Activated naive CD8-positive, alpha-beta T cell treated with anti-CD3 and anti-CD28 coated beads, Interleukin-2, amount 50 U/mL, for 24 hours (primary cell): ENCODE measurements at places on chromosomes 7 and 10.
A peak's percentile ranks its signal among the peaks of the same experiment; 100 is the strongest.

DNA sequence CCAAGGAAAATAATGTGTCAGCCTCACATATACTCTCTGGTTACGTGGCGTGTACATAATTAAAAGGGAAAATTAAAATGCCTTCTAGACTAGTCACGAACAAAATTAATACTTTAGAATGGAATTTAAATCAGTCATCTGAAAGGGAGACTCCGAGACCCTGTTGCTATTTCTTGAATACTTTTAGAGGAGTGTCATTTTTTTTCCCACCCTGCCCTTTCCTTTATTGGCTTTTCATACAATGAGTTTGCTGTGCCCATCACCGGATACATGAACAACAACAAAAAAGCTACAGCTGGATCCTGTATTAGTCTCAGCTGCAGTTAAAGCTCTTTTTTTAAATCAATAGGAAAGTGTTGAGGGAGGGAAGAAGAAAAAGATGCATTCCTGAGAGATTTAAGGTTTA, 20.1 kb downstream of the CYTH3 start:
- H3K27me3 ChIP-seq, result peaks cover 11% of the 10 kb centered on the region
- H3K36me3 ChIP-seq, result no peaks in the 10 kb centered on the region
- no peak overlapping the region for H3K27ac ChIP-seq
- H3K4me3 ChIP-seq, result no peak overlapping the region

- H3K27me3 ChIP-seq, result peaks cover 49% of the 10 kb centered on the region
- H3K4me1 ChIP-seq, result no peaks in the 10 kb centered on the region
- DNase-seq, result peak; percentile 68
Measured at GRCh38 chr7:100655908-100656674, at the start of gene ACTL6B. Gene ACTL6B, minus strand, starts transcription at chr7:100656448. Its CDS starts 94 bp downstream, at chr7:100656354.

DNA sequence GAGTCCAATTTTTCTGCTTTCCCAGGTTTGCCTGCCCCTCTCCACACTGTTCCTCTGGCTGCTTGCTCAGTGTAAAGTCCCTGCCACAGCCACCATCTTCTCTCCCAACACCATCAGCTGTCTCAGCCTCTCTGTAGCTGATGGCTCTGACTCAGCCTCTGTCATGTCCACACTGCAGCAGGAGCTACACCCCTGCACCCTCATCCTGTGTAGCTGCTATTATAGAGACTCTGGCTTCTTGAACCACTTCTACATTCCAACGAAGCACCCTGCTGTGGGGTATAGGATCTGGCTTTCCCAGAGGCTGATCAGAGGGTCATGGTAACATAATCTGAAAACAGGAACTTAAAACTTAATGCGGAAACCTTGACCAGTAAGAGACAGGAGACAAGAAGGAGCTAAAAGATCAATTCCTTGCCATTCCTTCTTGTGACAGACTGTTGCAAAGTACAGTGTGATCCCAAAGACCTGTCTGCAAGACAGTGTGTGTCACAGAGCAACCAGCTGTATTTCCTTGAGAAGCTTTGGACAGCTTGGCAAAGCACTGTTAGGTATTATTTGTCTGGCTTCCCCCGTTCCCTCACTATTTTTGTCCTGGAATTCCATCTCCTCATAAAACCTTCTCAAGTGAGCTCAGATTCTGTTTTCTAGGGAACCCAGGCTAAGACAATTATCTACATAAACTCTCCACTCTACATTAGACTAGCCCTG, 42.3 kb downstream of the NRCAM start:
- peak overlapping the region; percentile 3 for H3K27ac ChIP-seq
- DNase-seq, result no peak
- H3K4me1 ChIP-seq, result peaks cover 52% of the 10 kb centered on the region
- H3K27me3 ChIP-seq, result peaks cover 9% of the 10 kb centered on the region
- H3K4me3 ChIP-seq, result no peak overlapping the region

DNA sequence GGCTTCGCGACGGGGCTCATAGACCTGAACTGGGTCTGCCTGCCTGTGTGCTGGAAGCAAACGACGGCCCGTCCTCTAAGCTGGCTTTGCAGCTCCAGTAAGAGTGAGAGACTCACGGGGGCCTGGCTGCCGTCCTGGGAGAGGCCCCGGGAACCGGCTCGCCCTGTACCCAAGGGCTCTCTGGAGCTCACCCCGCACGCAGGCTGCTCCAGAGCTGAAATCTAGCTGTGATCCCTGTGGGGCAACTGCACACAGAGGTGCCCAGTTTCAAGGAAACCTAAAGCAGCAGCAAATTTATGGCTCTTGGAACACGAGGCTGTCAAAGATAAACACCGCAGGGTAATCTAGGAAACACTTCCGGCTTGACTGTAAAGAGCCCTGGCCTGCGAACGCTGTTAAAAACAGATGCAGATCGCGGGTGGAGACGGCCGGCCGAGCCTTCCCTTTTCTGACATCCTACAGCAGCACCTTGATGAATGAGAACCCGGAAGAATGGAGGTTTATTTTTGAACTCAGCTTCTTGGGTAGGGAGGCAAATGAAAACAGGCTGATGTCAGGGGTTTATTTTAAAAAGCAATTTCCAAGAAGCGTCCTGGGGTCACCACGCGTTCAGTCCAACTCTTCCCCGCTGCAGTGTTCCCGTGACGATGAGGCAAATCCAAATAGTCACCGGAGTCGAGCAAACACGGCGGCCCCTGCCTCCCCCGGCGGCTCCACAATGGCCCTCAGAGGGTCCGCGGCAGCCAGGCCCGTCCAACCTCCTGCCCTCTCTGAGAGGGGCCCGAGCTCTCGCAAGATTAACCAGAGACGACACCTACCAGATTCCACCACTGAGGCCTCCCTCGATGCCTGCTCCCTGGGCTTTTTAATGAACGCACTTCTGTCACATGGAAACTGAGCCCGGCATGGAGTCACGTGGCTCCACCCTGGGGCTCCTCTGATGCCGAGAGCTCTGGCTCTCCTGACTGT, 29.6 kb downstream of the AMZ1 start:
- no peak for DNase-seq
- peaks cover 25% of the 10 kb centered on the region for H3K27me3 ChIP-seq
- H3K36me3 ChIP-seq, result peaks cover 2% of the 10 kb centered on the region
- H3K4me1 ChIP-seq, result peaks cover 73% of the 10 kb centered on the region

DNA sequence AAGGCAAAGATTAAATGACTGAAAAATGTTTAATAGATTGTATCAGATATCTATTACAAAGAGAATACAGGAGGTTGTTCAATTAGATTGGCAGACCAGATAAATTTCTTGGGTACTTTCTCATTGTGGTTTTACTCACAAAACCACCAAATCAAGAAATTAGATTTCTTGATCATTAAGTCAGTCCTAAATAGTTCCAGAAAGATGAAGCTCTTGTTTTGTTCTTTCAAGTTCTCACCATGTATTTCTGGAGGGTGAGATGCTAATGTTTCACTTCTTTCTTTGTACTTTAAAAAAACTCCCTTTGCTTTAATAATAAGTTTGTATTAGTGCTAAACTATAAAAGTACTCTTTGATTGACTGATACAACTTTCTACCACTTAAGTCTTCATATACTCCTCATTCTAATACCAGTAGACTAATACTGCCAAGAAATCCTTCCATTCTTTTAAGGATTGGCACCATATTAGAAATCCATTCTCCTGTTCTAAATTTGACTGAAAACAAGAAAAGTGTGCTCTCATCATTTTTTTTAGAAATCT, 69.4 kb downstream of the RNF133 start:
- H3K4me3 ChIP-seq, result no peak overlapping the region
- no peaks in the 10 kb centered on the region for H3K36me3 ChIP-seq
- H3K4me1 ChIP-seq, result no peaks in the 10 kb centered on the region
- H3K27ac ChIP-seq, result no peak overlapping the region
- H3K27me3 ChIP-seq, result no peaks in the 10 kb centered on the region

DNA sequence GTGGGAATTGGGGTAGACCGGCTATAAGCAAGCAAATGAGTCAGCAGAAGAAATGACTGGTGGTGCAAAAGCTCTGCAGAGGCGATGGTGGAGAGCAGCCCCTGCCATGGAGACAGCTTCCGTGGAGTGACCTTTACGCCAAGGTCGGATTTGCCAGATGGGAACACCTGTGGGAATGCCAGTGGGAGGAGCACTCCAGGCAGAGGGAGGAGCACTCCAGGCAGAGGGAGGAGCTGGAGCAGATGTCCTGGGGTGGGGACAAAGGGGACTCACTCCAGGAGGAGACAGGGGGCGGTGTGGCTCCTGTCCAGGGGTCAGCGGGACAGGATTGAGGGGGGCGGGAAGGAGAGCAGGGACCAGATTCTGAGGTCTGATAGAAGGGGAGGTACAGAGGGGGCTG, 258.8 kb upstream of the CTBP2 start:
- H3K27ac ChIP-seq, result no peak overlapping the region
- no peak for DNase-seq
- H3K27me3 ChIP-seq, result no peaks in the 10 kb centered on the region
- no peaks in the 10 kb centered on the region for H3K4me1 ChIP-seq
- H3K4me3 ChIP-seq, result no peak overlapping the region

- H3K36me3 ChIP-seq, result no peaks in the 10 kb centered on the region
- peaks cover 6% of the 10 kb centered on the region for H3K4me1 ChIP-seq
- H3K27me3 ChIP-seq, result no peaks in the 10 kb centered on the region
Measured at GRCh38 chr7:117062300-117062699, 109.0 kb downstream of the ST7 start.

DNA sequence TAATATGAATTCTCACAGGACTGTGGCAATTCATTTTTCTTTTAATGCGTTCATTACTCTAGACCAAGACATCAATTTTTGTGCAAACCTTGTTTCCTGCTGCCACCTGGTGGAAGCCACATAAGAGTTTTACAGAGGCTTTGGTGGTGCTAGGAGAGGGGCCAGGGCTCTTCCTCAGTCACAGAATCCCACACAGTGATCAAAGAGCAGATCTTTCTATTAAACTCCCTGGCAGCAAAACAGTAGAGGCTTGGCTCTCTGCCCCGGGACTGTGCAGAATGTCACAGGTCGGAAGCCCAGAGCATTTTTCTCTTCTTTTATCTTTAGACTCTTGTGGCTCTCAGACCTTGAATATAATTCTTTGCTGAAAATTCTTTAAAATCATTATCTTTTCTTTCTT, 506.4 kb upstream of the C7orf33 start:
- no peaks in the 10 kb centered on the region for H3K27me3 ChIP-seq
- no peak overlapping the region for H3K27ac ChIP-seq
- DNase-seq, result peak; percentile 9
- no peak overlapping the region for H3K4me3 ChIP-seq

DNA sequence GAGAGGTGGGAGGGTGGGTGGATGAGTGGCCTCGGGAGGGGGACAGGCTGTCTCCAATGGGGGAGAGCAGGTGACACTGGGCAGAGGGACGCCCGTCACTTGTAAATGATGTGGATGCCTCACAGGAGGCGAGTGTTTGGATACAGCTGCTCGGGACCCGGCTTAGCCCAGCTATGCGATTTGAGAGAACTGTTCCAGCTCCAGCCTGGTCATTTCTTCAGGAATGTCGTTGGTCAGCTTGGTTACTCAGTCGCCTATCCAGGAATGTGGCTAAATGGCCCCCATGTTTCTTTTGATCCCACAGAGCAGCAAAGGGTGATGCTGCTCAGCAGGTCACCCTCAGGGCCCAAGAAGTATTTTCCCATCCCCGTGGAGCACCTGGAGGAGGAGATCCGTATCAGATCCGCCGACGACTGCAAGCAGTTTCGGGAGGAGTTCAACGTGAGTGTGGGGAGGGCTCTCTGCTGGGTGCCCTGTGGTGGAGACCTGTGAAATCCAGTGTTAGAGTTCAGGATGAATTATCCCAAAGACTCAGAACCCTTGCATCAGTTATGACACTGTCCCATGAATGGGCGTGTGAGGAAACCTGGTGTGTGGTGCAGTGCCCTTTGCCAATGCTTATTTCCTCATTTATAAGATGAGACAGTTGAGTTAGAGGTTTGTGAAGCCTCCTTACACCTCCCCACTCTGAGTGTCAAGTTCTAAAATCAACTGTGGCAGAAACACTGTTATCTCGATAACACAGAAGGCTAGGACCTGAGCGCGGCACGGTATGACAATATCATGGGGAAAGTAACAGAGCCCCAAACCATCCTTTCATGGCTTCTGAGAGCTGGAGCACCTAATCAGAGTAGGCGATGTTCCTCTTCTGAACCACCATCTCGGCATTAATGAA, 76.8 kb downstream of the MKI67 start:
- no peak for DNase-seq
- peaks cover 40% of the 10 kb centered on the region for H3K36me3 ChIP-seq
- no peaks in the 10 kb centered on the region for H3K27me3 ChIP-seq
- peaks cover 53% of the 10 kb centered on the region for H3K4me1 ChIP-seq
- H3K4me3 ChIP-seq, result peak overlapping the region; percentile 89

- peaks cover 5% of the 10 kb centered on the region for H3K36me3 ChIP-seq
- H3K4me3 ChIP-seq, result no peak overlapping the region
- no peaks in the 10 kb centered on the region for H3K27me3 ChIP-seq
- no peak for DNase-seq
Measured at GRCh38 chr10:29443745-29444523, 155.1 kb downstream of the LYZL1 start.

DNA sequence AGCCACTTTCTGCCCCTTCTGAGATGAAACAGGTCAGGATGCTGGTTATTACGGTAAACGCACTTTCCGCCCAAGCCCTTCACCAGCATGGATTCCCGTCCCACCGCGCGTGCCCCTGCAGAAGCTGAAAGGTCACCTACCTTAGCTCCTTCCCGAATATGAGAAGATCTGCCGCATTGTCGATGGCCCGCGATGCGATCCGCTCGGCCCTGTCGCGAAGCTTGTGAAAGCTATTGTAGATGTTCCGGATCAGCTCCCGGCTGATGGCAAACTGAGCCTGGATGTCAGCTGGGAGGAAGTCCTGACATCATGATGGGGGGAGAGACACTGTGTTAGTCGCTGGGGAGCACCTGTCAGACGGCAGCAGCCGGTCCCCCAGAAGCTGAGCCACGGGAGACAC, 22.1 kb downstream of the NUDT1 start:
- no peak for DNase-seq
- H3K36me3 ChIP-seq, result peaks cover 15% of the 10 kb centered on the region
- H3K27ac ChIP-seq, result no peak overlapping the region
- H3K4me1 ChIP-seq, result peaks cover 16% of the 10 kb centered on the region
- no peak overlapping the region for H3K4me3 ChIP-seq
- H3K27me3 ChIP-seq, result no peaks in the 10 kb centered on the region

GRCh38 chr10:69673521-69673920, 43.5 kb downstream of the FAM241B start:
- H3K4me3 ChIP-seq, result no peak overlapping the region
- H3K36me3 ChIP-seq, result no peaks in the 10 kb centered on the region

DNA sequence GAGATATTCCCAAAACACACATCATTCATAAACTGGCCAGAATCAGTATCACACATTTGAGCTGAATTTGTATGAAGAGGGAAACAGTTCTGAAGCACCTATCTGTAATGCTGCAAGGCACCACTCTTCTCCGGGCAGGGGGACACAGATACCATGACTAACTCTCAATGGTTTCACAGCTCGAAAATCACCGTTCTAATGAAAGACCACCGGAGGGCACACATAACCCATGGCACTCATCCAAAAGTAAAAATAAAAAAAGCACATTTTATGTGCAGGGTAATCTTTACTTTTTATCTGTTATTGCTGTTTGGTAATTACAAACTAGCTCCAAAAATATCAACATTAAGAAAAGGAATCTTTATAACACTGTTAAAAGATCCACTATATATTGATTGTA, 137.5 kb downstream of the PARD3 start:
- H3K36me3 ChIP-seq, result no peaks in the 10 kb centered on the region
- H3K4me3 ChIP-seq, result no peak overlapping the region
- no peak overlapping the region for H3K27ac ChIP-seq

- no peak overlapping the region for H3K27ac ChIP-seq
- no peak for DNase-seq
- no peaks in the 10 kb centered on the region for H3K27me3 ChIP-seq
- H3K4me3 ChIP-seq, result no peak overlapping the region
- H3K36me3 ChIP-seq, result no peaks in the 10 kb centered on the region
- no peaks in the 10 kb centered on the region for H3K4me1 ChIP-seq
Measured at GRCh38 chr10:36412942-36413341, 712.5 kb upstream of the ANKRD30A start.
